ENCODE measurements at places on chromosomes 5 and 9.
A peak's percentile ranks its signal among the peaks of the same experiment; 100 is the strongest.

GRCh38 chr5:3336666-3337065 lies 259.0 kb upstream of the IRX1 start:
- no peak for DNase-seq

GRCh38 chr5:172630482-172630881 lies 10.6 kb upstream of the NEURL1B start:
- DNase-seq, result no peak

- no peak for DNase-seq
These were observed 33.3 kb downstream of the CEP72 start for GRCh38 chr5:645421-645820.

DNA sequence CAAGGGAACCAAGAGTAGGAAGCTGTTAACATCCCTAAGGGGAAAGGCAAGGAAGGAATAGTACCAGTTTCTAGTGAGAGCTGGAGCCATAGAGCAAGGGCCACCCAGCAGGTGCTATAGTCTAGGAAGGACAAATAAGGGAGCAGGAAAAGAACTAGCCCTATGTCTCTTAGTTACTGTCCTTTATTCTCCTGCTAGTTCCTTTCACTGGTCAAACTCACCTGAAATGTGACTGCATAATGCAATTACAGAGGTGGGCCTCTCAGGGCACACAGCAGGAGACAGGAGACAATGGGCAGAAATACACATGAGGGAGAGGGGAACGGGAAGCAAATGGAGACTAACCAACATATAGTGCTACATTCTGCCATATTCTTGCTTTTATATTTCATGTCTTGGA lies 26.7 kb upstream of the FRMPD1 start:
- no peak for DNase-seq

DNA sequence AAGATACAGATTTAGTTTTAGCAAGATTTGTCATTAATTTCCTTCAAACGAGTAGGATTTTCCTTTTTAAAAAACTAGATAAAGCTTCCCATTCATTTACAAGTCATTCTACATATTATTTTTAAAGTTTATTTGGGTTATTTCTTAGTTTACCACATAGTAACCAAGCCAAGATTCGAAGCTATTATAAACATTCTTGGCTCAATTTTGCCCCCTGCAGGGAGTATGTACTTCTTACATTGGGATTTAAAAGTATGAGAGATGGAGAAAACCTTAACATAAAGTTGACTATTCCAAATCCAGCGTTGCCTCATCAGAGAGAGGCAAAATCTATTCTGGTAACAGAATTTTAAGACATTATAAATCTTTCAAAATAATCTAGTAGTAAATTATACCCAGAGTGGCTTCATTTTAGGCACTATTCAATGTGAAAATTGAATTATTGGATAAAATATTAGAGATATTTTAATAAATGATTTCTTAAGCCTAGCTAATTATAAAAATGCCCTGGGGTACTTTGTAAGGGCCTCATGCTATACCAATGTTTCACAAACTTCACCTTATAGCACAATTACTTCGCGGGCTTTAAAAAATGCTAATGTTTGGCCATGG lies 39.1 kb downstream of the FBN2 start:
- DNase-seq, result no peak

GRCh38 chr9:16870596-16871335 lies at the start of gene BNC2:
BNC2 (minus strand) TSS chr9:16870670; CDS start chr9:16870648, 22 bp downstream.
- no peak for DNase-seq

GRCh38 chr5:155727512-155728145 lies 599.3 kb upstream of the SGCD start:
- no peak for DNase-seq

GRCh38 chr9:135103931-135104639 lies 16.6 kb downstream of the OLFM1 start:
- no peak for DNase-seq

DNA sequence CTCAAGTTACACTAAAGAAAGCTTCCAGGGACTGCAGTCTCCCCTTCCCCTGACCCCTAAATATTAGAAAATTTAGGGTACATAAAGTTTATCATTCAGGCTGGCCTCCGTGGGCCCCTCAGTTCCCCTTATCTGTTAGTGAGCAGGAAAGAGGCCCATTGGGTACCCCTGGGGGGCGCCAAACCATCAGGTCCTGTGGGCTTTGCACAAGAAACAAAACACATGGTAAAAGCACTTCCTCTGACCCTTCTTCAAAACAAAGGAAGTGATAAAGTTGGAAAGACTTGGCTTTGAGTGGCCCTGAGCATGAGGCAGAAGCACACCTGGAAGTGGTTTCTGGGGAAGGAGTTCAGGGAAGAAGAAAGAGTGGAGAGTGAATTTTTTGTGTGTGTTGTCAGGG lies 213.0 kb downstream of the SMARCA2 start:
- DNase-seq, result no peak

- DNase-seq, result no peak
These were observed 42.1 kb upstream of the GPR21 start for GRCh38 chr9:122991370-122991830.

GRCh38 chr5:123451047-123451446 lies 27.8 kb upstream of the CEP120 start:
- no peak for DNase-seq

DNA sequence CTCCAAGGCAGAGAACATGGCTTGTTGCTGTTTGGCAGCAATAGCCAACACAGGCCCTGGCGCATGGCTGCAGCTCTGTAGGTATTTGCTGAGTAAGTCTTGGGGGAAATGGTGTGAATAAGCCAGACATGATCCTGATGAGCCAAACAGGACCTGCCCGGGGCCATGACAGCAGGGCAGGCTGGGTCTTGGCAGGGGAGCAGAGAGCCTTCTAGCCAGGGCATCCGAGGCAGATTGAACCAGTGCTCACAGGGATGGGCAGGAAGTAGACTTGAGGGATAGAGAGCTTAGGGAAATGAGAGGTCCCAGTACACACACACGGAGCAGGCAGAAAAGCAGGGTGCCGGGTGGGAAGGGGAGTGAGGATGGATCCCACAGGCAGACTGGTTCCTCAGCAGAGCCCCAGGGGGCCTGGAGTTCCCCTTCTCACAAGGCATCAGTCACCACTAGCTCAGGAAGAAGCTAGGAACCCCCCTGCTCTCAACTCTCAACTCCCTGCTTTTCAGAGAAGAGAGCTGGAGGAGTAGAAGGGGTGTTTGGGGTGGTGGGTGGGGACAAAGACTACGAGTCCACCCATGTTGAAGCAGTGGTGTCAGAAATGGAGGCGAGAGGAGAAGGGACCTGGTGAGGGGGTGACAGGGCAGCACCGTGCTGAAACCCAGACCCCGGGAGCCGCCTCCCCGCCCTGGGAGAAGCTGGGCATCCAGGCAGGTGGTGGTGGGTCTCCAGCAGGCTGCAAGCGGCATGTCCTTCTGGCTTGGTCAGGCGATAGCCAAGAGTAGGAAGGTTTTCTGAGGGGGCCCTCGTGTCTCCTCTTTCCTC lies 111.1 kb downstream of the RGS3 start:
- no peak for DNase-seq

- no peak for DNase-seq
These were observed 76.5 kb upstream of the ATG10 start for GRCh38 chr5:81895307-81895706.

DNA sequence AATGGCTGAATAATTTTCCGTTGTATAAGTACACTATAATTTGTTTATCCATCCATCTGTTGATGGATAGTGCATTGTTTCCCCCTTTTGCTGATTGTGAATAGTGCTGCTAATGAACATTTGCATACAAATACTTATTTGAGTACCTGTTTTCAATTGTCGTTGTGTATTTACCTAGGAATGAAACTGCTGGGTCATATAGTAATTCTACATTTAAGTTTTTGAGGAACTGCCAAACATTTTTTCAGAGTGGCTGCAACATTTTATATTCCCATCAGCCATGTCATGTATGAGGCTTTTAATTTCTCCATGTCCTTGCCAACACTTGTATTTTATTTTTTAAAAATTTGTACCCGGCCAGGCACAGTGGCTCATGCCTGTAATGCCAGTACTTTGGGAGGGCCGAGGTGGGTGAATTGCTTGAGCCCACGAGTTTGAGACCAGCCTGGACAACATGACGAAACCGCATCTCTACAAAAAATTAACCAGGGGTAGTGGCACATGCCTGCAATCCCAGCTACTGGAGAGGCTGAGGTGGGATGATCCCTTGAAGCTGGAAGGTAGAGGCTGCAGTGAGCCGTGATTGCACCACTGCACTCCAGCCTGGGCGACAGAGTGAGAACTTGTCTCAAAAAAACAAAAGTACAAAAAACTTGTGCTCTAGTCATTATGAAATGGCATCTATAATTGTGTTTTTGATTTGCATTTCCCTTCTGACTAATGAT lies 2.2 kb upstream of the ANXA6 start:
- no peak for DNase-seq

DNA sequence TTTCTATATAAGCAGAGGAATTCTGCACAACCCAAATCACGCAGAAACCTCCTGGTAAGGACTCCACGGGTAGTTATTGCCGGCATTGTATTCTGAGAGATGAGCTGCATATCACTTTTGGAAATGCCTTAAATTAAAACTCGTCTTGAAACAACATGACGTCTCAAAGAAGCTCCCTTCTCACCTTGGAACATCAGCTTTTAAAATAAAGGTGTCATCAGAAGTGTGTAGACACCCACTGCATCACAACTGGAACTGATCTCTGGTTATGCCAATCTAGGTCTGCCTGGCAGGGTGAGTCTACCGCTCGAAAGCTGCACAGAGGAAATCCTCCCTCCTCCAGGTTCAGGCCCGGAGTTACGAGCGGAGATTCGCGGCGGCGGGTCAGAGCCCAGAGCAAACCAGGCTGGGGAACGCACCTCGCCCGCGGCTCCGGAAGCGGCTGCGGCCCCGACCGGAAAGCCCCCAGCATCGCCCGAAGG lies 974 bp upstream of the SLC12A2 start:
- DNase-seq, result no peak

- DNase-seq, result no peak
These were observed 77.6 kb downstream of the ALDH1A1 start for GRCh38 chr9:72875221-72875620.

GRCh38 chr5:135102716-135103574 lies 68.9 kb upstream of the PITX1 start:
- DNase-seq, result no peak

- no peak for DNase-seq
These were observed 15.7 kb downstream of the IRGM start for GRCh38 chr5:150862070-150862469.

GRCh38 chr5:181188700-181189362 lies 16.2 kb downstream of the TRIM7 start:
- no peak for DNase-seq

- DNase-seq, result no peak
These were observed 115.0 kb upstream of the EPB41L4A start for GRCh38 chr5:112534067-112534583.

- no peak for DNase-seq
These were observed 23.8 kb upstream of the ZNF622 start for GRCh38 chr5:16489322-16489791.

GRCh38 chr9:93536874-93537273 lies 39.5 kb upstream of the PHF2 start:
- DNase-seq, result no peak

DNA sequence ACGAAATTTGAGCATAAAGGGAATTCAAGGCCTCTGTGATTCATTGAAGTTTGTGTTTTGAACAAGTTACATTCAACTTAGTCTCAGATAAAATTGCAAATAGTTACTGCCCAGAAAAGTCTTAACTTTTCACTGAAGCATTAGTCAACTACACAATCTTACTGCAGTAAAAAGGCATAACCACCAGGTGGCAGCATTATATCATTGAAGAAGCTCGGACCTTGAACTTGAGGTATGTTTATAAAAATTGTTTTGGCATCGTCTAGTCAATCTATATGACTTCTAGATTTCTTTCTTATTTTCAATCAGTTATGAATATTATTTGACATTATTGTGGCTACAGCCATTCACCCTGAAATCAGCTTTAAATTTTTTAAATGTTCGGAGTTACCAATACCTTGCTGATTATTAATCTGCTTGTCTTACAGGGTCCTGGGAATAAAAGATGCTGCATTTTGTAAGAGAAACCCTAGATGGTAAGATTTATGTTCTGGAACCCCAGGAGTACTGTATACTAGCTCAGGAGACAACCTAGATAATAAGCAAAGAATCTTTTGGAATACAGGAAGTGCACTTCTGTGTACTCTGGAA lies 83.9 kb upstream of the GRAMD2B start:
- DNase-seq, result peak; percentile 43

DNA sequence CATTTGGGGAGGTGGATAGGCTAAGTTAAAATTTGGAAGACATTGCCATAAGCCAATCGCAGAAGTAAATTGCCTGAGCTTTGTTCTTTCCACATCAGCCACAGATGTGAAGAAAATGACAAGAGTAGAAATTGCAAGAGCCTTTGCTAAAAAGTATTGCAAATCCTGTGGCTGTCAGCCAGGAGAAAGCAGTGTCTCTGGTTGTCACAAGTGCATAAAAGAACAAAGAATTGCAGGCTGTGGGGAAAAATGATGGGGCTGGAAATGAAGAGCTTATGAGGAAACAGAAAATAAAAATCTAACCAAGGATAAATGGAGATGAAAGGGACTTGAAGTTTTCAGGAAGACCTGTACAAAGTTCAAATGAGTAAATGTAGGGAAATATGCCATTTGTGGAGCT lies 344.8 kb downstream of the CSNK1G3 start:
- no peak for DNase-seq

GRCh38 chr5:174412374-174412773 lies 312.0 kb upstream of the MSX2 start:
- DNase-seq, result no peak

- DNase-seq, result no peak
These were observed 7.9 kb upstream of the RFESD start for GRCh38 chr5:95638632-95639031.

DNA sequence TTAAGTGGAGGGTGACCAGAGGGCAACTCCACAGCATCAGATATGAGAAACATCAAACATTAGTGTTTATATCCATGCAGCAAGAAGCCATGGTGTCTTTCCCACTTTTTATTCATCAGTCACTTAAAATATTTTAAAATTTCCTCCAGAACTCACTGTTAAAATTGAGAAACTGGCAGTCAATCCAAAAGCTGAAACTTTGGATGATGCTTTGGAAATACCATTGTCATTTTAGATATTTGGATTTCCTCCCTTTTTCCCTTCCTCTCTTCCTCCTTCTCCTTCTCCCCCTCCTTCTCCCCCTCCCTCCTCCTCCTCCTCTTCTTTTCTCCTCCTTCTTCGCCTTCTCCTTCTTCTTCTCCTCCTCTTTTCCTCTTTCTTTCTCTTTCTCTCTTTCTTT lies 33.1 kb upstream of the NTRK2 start:
- DNase-seq, result no peak

- no peak for DNase-seq
These were observed 530 bp downstream of the RAPGEF1 start for GRCh38 chr9:131739133-131739958.

GRCh38 chr5:65874241-65874640 lies 52.1 kb upstream of the ERBIN start:
- no peak for DNase-seq

Data from cerebellar nuclear complex (tissue), 1 donor.